ENCODE measurements at places on chromosomes 3 and 15. TPM values are rescaled to one million over a fixed set of nuclear protein-coding genes. Genes with fewer than 3 reads are reported as not detected.
A peak's percentile ranks its signal among the peaks of the same experiment; 100 is the strongest.

DNA sequence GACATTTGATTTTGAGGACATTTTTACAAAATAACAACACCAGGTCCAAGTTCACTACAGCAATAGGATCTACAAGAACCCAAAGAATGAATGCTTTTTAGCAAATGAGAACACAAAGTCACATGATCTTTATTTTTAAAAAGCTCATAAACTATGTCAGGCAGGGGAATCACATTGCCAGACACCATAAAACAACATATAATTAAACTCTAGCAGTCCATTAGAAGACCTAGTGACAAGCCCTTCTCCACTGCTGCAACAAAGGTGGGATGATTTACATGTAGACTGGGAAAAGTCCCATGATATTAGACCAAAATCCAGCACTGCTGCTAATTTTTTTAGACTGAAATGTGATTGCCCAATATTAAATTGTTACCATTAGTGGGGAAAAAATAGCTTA, 92.6 kb downstream of the FHIT start:
- H3K36me3 ChIP-seq = no peaks in the 10 kb centered on the region
- H3K4me1 ChIP-seq = no peaks in the 10 kb centered on the region
- H3K27me3 ChIP-seq = peaks cover 10% of the 10 kb centered on the region
- no peak for DNase-seq
- H3K4me3 ChIP-seq = no peak overlapping the region

- no peak for DNase-seq
- H3K27ac ChIP-seq = no peak overlapping the region
- peaks cover 7% of the 10 kb centered on the region for H3K4me1 ChIP-seq
- no peak overlapping the region for H3K4me3 ChIP-seq
- H3K27me3 ChIP-seq = peaks cover 25% of the 10 kb centered on the region
These were observed 172.5 kb upstream of the GADL1 start for GRCh38 chr3:31067004-31067403.

DNA sequence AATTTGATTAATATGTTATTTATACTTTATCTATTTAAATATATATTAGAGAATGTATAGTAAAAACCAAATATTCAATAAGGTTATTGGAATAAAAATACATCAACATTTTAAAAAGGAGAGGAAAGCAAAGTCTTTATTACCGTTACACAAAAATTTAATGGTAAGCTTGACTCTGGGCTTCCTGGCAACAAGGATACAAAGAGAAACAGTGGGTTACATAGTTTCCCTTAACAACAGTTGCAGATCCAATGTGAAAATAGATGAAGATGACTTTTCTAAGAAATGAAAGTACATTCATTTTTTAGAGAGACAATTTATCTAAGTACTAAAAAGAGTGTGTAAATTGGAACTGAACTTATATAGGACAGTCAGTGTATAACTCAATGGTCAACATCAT, 6.0 kb upstream of the PHLDB2 start:
- no peak overlapping the region for H3K4me3 ChIP-seq
- H3K27ac ChIP-seq = no peak overlapping the region
- DNase-seq = no peak
- no peaks in the 10 kb centered on the region for H3K27me3 ChIP-seq
- H3K4me1 ChIP-seq = peaks cover 21% of the 10 kb centered on the region

GRCh38 chr3:180409170-180409569, 192.8 kb upstream of the TTC14 start:
- H3K4me1 ChIP-seq = no peaks in the 10 kb centered on the region
- no peak overlapping the region for H3K27ac ChIP-seq
- no peak for DNase-seq
- H3K36me3 ChIP-seq = no peaks in the 10 kb centered on the region
- no peak overlapping the region for H3K4me3 ChIP-seq
- H3K27me3 ChIP-seq = no peaks in the 10 kb centered on the region

DNA sequence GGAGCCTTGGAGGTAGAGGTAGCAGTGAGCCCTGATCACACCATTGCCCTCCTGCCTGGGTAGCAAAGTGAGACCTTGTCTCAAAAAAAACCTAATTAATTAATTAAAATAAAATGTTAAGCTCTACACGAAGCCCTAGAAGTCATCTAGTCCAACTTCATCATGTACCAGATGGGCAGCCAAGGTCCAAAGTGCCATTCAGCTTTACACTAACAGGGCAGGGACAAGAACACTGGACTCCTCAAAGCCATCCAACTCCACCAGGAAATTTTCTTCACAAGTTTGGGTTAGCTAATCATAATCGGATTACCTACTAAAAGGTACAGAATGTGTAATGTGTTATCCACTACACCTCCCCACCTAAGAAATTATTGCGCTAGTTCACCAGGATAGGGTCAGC, 48.8 kb downstream of the WWTR1 start:
- H3K27ac ChIP-seq = no peak overlapping the region
- no peaks in the 10 kb centered on the region for H3K27me3 ChIP-seq
- DNase-seq = no peak
- peaks cover 71% of the 10 kb centered on the region for H3K4me1 ChIP-seq

DNA sequence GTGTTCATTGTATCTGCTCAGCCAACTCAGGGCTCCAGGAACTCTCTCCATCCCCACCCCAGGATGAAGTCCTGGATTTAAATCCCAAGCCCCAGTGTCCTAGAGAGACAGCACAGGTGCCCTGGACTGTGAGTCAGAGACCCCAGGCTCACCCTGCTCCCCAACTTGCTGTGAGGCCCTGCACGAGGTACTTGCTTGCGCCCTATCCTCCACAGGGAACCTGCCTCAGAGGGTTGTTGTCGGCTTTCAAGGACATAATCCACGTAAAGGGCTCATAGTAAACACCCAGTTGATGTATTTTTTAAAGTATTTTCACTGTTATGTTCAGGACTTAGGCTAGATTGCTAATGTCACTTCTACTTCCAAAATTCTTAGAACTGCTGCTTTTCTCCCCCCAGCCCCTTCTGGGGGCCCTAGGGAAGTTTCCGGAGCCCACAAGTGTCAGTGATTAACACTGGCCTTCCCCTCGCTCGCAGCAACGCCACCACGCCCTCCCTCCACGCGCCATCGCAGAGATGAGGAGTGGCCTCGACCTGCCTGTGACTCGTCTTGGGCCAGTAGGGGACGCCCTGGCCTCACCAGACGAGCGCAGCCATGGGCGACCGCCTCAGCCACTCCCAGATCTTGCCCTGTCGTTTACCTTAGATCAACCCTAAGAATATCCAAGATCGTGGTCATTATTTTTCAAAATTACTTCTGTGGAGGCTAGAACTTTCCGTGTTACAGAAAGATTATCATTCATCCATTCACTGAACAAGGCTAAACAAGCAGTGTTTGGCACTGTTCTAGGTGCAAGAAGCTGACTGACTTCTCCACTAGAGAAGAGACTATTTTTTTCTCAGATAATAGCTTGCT, 6.0 kb upstream of the SRP14 start:
- H3K27me3 ChIP-seq = no peaks in the 10 kb centered on the region
- peak; percentile 93 for DNase-seq
- H3K36me3 ChIP-seq = no peaks in the 10 kb centered on the region
- H3K27ac ChIP-seq = peak overlapping the region; percentile 24
- H3K4me1 ChIP-seq = peaks cover 49% of the 10 kb centered on the region

DNA sequence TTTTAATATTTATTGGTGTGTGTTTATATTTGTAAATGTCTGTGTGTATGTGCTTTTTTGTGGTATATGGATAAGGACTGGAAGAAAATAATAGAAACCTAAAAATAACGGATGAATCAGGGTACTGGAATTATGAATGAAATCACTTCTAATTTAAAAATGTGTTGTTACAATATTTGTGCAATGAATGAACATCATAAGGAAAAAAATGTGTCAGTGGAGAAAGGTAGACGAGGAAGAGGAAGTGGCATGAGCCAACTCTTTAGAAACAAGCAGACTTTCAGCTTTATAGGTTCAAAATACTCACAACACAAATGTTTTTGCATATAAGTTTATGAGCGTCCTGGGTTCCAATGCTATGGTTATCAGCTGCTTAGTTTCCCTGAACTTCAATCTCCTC, 59.4 kb downstream of the SOX2 start:
- H3K4me3 ChIP-seq = no peak overlapping the region
- no peak for DNase-seq
- H3K27me3 ChIP-seq = no peaks in the 10 kb centered on the region
- no peaks in the 10 kb centered on the region for H3K36me3 ChIP-seq
- H3K27ac ChIP-seq = no peak overlapping the region

- H3K27me3 ChIP-seq = no peaks in the 10 kb centered on the region
- peaks cover 48% of the 10 kb centered on the region for H3K36me3 ChIP-seq
- peaks cover 18% of the 10 kb centered on the region for H3K4me1 ChIP-seq
- DNase-seq = no peak
- H3K27ac ChIP-seq = no peak overlapping the region
- H3K4me3 ChIP-seq = no peak overlapping the region
These were observed 21.2 kb downstream of the TFG start for GRCh38 chr3:100730524-100730923.

GRCh38 chr3:16692486-16693344, 87.5 kb upstream of the DAZL start:
- peaks cover 7% of the 10 kb centered on the region for H3K4me1 ChIP-seq
- no peaks in the 10 kb centered on the region for H3K36me3 ChIP-seq
- H3K4me3 ChIP-seq = no peak overlapping the region
- no peak overlapping the region for H3K27ac ChIP-seq
- peaks cover 16% of the 10 kb centered on the region for H3K27me3 ChIP-seq

GRCh38 chr3:157508461-157508860, 5.2 kb upstream of the VEPH1 start:
- no peaks in the 10 kb centered on the region for H3K36me3 ChIP-seq
- no peaks in the 10 kb centered on the region for H3K27me3 ChIP-seq
- H3K27ac ChIP-seq = no peak overlapping the region
- no peak for DNase-seq
- H3K4me1 ChIP-seq = no peaks in the 10 kb centered on the region
- no peak overlapping the region for H3K4me3 ChIP-seq

DNA sequence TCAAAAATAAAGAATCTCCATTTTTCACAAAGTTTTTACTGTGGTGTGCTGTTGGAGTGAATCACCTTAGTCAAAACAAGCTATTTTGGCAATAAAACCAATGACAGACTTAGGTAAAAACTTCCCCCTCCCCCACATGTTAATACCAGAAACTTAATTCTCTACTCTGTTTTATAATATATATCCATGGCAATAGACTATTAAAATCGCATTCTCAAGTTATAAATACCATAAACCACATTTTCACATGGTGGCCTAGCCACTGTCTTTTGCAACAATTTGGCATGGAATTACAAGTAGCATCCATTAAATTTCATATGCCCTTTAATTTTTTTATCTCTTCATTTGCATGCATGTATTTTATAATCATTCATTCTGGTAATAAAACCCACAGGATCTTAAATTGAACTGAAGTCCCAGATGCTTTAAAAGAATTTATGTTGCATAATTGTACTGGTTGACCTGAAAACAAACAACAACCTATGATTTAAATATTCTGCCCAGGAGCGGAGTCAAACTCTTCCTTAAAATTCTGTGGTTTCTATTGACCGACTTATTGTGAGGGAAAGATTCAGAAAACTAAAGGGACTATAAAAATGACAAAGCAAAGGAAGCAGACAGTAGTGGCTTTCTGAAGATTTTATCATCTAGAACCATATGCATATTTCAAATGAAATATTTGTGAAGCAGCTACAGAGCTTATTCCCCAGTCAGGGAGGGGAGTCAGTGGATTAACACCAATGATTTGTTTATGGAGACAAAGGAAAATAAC, 229.0 kb upstream of the TBL1XR1 start:
- no peaks in the 10 kb centered on the region for H3K36me3 ChIP-seq
- no peak overlapping the region for H3K27ac ChIP-seq
- no peak overlapping the region for H3K4me3 ChIP-seq

- H3K4me3 ChIP-seq = no peak overlapping the region
- peaks cover 79% of the 10 kb centered on the region for H3K27me3 ChIP-seq
- H3K4me1 ChIP-seq = peaks cover 2% of the 10 kb centered on the region
These were observed 2.7 kb downstream of the RYR3 start for GRCh38 chr15:33313491-33313890.

DNA sequence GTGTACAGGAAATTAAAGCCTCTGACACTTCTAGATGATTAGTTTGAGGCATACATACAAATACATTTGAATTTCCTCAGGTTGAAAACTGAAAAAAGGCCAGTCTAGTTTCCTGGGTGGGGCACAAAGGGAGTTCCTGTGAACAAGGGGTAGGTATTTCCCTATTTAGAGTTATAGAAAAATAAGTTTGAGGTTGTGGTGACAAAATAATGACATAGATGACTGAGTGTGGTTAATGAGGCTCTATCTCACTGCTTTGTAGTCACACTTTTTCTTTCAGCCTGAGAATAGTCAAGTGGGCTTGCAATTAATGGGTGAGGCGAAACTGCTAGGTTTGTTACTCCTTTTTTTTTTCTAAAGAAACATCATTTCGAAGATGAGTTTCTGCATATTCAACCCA, 4.3 kb downstream of the SLCO3A1 start:
- H3K4me1 ChIP-seq = no peaks in the 10 kb centered on the region
- peaks cover 27% of the 10 kb centered on the region for H3K27me3 ChIP-seq
- H3K4me3 ChIP-seq = no peak overlapping the region
- DNase-seq = no peak

- H3K36me3 ChIP-seq = peaks cover 34% of the 10 kb centered on the region
- no peak overlapping the region for H3K4me3 ChIP-seq
- no peak overlapping the region for H3K27ac ChIP-seq
- DNase-seq = no peak
- peaks cover 32% of the 10 kb centered on the region for H3K4me1 ChIP-seq
- H3K27me3 ChIP-seq = no peaks in the 10 kb centered on the region
These were observed 78.4 kb downstream of the CHSY1 start for GRCh38 chr15:101173233-101174119.

- peaks cover 15% of the 10 kb centered on the region for H3K4me1 ChIP-seq
- H3K36me3 ChIP-seq = peaks cover 29% of the 10 kb centered on the region
- no peak overlapping the region for H3K27ac ChIP-seq
- DNase-seq = no peak
- H3K4me3 ChIP-seq = no peak overlapping the region
These were observed 27.5 kb downstream of the NXPE3 start for GRCh38 chr3:101806491-101806890.

- H3K27me3 ChIP-seq = peaks cover 4% of the 10 kb centered on the region
- peaks cover 1% of the 10 kb centered on the region for H3K4me1 ChIP-seq
- H3K36me3 ChIP-seq = no peaks in the 10 kb centered on the region
- no peak overlapping the region for H3K27ac ChIP-seq
These were observed 29.9 kb downstream of the CLDN11 start for GRCh38 chr3:170448584-170448983.

DNA sequence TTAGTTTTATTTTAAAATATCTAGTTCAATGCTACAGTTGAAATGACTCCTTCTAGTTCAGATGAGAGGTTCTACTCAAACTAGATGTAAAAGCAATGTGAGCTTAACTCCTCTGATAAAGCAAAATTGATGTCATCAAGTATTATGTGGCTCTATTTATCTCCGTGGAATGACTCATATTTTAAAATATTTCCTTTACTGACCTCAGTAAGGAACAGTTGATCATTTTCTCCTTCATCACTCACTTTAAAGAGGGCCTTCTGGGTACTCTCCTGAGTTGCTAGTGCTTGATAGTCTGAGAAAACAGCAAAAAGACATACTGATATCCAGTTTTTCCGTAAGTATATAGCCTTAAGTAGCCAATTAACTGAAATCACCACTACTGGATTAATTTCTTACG, 1099.3 kb downstream of the ROBO2 start:
- H3K27ac ChIP-seq = no peak overlapping the region
- no peak for DNase-seq
- peaks cover 9% of the 10 kb centered on the region for H3K27me3 ChIP-seq
- no peaks in the 10 kb centered on the region for H3K36me3 ChIP-seq
- H3K4me1 ChIP-seq = peaks cover 20% of the 10 kb centered on the region
- no peak overlapping the region for H3K4me3 ChIP-seq

Gene CDHR4
- total RNA-seq = not detected

Gene CP
- 0.32 TPM for total RNA-seq

Gene HGD
- 0.44 TPM for total RNA-seq

Gene CFAP100
- total RNA-seq = not detected

Gene FRMD5
- not detected for total RNA-seq

Gene ISLR2
- total RNA-seq = 6.1 TPM

Gene KLHL40
- total RNA-seq = not detected

Gene ZNF80
- total RNA-seq = not detected

Gene GPR87
- not detected for total RNA-seq

Gene RASL12
- total RNA-seq = 0.73 TPM

Gene AP3B2
- total RNA-seq = not detected

Gene GABRG3
- total RNA-seq = 0.19 TPM

Gene POTEB2
- total RNA-seq = not detected
